Activated gamma-delta T cell treated with Interleukin-2 at 50 U/mL for 16 hours (primary cell): ENCODE measurements at places on chromosomes 1 and 21.

GRCh38 chr1:227998374-227999055, 8.3 kb upstream of the WNT3A start:
- no peak for DNase-seq

DNA sequence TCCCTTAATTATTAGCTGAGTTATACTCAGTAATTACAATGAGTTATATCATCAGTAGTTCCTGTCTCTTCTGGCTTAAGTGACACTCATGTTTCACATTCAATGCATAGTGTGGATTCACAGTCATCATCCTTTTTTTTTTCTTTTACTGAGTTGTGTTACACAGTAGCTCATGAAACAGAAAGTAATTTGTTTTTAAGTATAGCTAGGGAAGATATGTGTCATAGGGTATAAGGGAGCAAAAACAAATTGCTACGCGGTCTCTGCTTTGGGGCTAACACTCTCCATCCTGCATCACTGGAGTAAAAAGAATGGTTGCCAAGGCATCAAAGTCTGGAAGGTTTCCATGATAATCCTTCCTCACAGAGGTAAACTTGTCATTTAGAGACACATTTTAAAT, 971.7 kb upstream of the NCAM2 start:
- no peak for DNase-seq

DNA sequence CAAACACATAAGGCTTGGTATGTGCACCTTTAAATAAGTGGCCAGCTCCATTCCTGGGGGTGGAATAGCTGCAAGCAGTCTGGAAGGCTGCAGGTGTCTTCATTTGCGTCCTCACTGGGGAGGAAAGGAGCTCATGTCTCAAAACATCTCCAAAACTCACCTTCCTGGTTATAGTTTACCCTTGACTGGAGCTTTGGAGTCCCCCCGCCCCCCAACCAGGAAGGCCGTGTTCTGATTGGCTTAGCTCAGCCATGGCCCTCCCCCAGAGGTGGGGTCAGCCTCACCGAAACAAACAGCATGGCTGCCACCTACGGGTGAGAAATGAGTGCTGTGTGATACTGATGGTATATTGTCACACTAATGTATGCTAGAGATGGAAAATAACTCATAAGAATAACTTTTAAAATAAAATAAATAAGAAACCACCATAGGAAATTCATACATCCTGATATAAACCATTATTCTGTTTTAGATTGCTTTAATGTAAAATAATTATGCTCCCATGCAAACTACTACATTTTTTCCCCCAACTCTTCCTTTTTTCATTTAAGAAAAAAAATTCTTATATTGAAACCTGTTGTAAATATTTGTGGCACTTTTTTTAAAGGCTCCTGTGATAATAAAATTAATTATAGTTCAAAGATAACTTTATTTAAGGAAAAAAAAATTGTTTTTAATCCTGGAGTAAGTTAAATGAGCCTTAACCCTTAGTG, 90.8 kb downstream of the ZP4 start:
- DNase-seq, result no peak

GRCh38 chr1:160637821-160638539, 8.9 kb downstream of the SLAMF1 start:
- DNase-seq, result peak; percentile 60

- no peak for DNase-seq
Measured at GRCh38 chr21:15130751-15131150, 66.0 kb upstream of the NRIP1 start.

GRCh38 chr1:156089704-156090103, 7.4 kb upstream of the MEX3A start:
- no peak for DNase-seq

DNA sequence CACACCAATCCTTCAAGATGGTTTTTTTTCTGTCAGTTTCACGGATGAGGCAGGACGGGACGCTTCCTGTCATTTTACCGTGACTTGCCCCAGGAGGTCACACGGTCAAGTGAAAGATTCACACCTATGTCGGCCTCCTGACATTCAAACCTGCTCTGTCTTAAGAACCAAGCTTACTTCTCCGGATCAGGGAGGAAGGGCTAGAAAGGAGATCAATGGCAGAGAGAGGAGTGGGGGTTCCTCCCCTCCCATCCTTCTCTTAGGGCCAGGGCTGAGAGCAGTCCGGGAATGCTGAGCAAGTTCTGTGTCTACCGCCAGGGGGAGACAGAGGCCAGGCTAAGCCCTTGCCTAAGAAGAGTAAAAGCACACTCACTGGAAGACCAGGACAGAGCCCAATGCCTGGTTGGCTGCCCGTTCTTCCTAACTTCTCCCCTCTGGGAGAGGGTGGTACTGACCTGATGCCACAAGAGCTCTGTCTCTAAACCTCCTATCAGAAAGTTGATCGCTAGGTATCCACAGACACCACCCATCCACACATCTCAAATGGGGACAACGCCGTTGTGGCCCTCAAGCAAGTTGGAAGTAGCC, 1.1 kb upstream of the PPM1J start:
- DNase-seq, result peak; percentile 75

GRCh38 chr1:9384751-9385245, 92.1 kb downstream of the SPSB1 start:
- no peak for DNase-seq

GRCh38 chr1:44408212-44408582, 3.1 kb downstream of the RNF220 start:
- DNase-seq, result no peak

- no peak for DNase-seq
Measured at GRCh38 chr1:176531921-176532897, 69.2 kb downstream of the PAPPA2 start.

DNA sequence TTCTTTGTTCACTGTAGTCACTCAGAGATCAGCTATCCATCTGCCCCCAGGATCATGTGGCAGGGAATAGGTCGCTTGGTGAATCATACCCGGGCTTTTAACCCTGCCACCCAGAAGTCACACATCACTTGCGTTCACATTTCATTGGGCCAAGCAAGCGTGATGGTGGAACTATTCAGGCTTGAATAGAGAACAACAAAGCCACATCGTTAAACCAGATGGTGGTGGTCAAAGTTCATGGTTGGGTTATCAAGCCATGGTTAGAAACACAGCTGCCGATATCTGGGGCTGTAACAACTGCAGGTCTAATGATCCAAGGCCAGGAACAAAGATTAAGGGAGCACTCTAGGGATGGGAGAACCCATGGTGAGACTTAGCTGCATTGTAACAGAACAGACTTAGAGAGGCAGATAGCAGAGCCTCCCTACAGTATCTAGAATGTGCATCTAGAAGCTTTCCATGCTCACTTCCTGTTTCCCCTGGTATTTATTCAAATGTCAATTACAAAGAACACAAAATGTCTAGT, 40.0 kb upstream of the PTPRC start:
- no peak for DNase-seq

DNA sequence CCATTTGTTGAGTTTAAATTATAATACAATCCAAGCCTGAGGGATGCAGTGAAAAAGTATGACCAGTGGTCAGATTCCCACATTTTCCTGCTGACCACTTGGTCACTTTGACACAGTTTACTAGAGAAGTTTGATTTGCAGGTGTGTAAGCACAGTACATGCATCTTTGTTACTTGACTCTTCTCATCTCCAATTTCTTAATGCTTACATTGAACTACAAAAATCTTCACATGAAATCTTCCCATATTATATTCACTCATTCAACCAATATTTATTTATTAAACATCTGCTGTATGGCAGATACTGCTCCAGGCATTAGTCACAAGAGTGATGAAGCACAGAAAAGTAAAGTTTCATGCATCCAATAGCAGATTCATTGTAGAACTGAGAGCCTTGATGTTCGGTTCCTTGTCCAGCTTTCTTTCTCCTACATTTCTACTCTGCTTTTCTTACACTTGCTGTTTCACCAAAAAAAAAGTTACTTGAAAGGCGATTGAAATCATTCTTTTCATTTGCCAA, 211.7 kb downstream of the NFIA start:
- no peak for DNase-seq

DNA sequence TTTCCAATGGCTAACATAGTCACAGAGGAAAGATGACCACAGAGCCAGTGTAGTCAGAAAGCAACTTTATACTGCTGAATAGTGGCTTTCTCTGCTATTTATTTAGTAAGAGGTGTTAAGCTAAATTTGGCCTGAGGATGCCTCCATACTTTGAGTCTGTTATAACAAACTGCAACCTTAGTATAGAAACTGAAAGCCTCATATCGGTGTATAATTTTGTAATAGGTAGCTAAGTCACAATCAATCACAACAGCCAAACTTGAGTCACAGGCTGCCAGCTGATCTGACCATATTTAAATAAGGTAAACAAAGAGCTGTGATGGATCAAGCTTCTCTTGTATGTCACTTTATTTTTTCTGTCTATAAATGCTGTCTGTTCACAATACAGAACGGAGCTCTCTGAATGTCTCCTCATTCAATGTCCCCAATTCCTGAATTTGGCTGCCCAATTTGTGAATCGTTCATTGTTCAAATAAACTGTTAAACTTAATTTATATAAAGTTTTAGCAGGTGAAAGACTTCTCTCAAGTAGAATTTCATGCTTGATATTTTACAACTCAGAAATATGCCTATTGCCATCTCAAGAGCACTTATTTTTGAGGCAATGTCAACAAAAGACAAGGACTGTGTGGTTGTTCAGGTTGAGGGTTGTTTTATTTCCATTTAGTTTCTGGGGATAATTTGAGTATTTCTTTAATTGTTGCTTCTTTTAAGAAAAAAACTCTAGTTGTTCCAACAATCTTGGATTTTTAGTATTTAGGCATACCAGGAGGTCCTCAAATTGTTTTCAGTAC, 339.7 kb upstream of the B3GALT2 start:
- no peak for DNase-seq

DNA sequence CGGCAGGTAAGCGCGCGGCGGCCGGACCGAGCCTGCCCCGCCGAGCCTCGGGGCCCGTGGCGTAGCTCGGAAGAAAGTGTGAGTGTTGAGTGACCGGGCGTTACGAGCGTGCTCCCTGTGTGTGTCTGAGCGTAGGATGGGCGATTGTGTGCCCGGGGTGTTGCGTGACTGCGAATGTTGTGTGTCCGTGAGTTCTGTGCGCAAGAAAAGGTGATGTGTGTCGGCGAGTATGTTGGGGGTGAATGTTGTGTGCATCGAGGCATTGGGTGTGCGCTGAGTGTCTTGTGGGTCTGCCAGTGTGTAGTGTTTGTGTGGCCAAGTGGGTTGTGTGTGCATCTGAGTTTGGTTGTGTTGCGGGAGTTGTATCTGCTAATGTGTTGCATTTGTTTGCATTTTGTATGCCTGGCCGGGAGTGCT, 398 bp downstream of the PTPRU start:
- DNase-seq, result no peak

DNA sequence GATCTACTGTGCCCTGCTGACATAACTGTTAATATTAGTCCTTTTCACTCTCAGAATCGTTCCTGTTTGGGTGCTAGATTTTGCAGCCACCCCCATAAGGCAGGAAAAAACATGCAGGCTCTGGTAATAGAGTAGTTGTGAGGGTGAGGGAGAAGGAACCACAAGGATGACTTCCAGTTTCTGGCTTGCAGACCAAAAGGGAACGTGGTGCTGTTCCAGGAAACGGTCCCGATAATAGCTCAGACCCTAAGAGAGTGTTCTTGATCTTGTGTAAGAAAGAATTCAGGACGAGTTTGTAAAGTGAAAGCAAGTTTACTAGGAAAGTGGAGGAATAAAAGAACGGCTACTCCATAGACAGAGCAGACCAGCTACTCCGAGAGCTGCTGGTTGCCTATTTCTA, 50.7 kb upstream of the RHOU start:
- DNase-seq, result no peak

DNA sequence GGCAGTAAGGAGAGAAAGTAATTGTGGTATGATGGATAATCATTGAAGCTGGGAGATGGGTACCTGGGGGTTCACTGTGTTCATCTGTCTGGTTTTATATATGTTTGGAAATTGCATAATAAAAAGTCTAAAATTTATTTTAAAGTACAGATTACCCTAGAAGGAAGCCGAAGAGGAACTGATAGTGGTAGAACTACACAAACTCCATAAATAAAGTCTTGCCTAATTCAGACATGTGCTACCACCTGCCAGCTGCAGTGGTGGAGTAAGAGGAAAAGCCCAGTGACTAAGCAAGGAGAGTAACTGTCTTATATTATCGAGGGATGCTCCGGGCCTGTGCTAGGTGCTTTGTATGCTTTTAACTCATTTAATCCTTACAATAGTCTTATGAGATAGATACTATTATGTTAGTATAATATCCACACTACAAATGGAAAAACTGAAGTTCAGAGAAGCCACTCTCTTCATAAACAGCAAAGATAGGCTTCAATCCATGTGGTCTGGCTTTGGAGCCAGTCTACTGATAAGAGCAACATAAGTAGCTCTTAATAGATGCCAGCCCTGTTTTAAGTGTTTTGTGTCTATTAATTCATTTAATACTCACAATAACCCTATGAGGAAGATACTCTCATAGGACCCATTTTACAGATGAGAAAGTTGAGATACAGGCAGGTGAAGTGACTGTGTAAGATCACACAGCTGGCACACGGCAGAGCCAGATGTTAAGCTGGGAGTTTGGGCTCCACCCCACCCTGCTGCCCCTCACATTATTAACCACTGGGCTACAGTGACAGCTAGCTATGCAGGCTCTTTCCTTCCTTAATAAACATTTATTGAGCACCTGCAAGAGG, 56.8 kb upstream of the HNRNPU start:
- no peak for DNase-seq

DNA sequence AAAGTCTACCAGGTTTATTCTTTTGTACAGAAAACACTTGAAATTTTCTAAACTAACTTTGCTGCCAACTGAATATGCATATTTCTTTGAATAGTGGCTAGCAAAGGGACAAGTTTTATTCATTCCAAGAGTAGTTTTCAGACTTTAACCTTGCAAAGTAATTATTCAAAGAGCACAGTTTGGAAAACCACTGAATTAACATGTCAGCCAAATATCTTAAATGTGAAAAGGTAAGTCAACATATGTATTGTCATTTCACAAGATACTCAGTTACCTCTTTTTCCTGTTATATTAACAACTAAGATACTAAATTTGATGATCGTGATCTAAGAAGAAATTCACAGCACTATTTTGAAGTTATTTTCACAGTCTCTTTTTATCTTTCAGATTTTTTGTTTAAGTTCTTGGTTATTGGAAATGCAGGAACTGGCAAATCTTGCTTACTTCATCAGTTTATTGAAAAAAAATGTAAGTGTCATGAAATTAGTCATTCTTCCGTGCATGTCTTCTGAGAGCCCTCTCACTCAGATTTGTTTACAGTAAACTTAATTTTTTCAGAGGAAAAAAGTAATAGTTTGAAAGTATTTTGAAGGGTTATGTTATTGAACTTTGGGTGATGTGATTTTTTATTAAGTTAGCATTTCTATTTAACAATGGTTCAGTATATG, 15.3 kb downstream of the RAB4A start:
- no peak for DNase-seq

- DNase-seq, result no peak
Measured at GRCh38 chr1:68777851-68778250, 281.0 kb upstream of the DEPDC1 start.
